NB4 (cell line): ENCODE measurements at places on chromosomes 5 and 9.

DNA sequence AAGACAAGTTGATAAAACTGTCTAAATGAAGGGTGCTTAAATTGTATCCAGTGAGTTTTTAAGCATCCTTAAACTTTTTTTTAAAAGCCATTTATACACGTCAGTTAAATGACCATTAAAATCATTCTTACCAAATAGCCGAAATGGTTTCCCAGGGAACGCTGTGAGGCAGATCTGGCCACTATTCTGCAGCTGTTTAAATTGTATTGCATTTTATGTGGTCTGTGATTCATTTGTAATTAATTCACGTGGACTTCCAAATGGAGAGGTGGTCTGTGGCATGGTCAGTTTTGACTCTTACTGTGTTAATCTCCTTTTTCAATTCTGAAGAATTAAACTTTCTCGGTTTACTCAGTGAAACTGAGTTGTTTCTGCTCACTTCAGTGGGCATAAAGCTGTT lies 113.7 kb upstream of the OTULINL start:
- DNase-seq, result no peak

- peak; percentile 20 for DNase-seq
Measured at GRCh38 chr9:93820667-93821306, 134.4 kb downstream of the BARX1 start.

- DNase-seq, result no peak
Measured at GRCh38 chr9:123431581-123431980, 75.6 kb downstream of the CRB2 start.

GRCh38 chr5:58746321-58746720 lies 163.4 kb downstream of the RAB3C start:
- DNase-seq, result no peak

DNA sequence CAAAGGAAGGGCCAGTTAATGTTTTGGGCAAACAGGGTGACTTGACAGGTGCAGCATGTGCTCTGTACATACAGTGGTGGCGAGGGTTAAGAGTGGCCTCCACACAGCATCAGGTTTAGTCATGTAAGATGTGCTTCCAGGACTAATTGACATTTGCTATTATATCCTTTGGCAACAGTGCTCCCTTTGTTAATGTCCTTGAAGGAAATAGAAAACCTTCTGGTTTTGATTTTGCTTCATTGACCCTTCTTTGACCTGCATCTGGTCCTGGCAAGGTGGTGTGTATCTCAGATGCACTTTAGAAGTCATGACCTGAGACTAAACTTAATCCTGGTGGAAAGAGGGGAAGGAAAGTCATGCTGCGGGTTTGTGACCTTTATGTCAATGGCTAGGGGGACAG lies 440.0 kb downstream of the ENC1 start:
- DNase-seq, result no peak

DNA sequence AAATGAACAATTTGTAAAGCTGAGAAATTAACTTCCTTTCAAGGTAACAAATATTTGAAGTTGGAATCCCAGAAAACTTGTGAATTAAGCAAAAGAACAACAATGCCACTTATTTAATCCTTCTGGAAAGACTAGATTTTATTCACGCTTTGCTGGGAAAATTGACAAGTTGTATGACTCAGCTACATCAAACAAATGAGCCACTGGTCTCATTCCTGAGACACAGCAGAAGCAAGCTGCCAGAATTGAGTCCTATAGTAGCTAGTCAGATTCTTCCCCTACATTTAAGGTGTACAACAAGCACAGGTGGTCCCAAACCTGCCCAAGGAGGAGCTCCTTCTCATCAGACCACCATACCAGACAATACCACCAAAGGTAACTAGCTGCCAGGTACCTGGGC lies 280.7 kb downstream of the SPOCK1 start:
- DNase-seq, result no peak

DNA sequence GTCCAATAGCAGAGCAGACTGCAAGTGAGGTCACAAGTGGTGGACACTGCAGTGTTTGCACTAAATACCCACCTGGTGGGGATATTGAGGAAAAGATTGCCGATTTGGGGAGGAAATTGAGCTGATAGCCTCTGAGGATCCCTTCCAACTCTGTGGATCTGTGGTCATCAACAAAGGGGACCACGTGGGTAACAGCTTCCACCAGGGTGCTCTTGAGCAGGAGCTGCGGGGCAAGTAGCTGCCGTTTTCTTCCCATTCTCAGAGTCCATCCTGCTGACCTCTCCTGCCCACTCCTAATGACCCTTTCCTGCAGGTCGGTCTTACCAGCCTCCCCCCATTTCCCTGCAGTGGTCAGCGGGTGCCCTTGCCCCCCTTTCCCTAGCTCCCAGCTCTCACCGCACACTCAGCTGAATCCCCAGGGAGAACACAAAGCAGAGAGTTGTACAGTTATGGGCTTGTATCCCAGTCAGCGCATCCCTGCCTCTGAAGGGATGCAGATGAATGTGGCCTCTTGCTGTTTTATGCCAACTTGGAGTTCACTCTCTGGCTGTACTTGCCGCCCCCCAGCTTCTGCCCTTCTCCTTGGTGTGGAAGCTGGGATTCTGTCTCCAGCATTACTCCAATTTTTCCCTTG lies 18.0 kb downstream of the DAPK1 start:
- no peak for DNase-seq

- DNase-seq, result peak; percentile 66
Measured at GRCh38 chr9:90044710-90045151, 439.9 kb downstream of the GADD45G start.

GRCh38 chr9:37920471-37921167 lies 16.7 kb upstream of the SLC25A51 start:
- peak; percentile 15 for DNase-seq

- DNase-seq, result no peak
Measured at GRCh38 chr5:144166696-144167095, 3.8 kb downstream of the YIPF5 start.

DNA sequence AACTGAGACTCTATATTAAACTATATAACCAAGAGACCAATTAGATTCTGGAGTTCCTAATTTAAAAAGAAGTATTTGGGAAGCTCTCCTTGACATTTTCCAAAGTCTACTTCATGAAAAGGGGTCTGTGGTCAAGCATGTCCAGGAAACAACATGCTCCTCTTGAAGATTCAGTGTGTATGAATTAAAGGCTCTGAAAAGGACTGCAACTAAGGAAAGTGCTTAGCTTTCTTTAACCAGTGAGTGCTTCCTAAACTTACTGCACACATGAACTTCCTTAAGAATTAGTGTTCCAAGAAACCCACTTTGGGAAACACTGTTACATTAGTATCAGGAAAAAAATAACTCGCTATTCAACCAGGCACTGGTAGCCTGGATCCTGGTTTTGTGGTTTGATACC lies 167.6 kb downstream of the MED27 start:
- no peak for DNase-seq

GRCh38 chr9:27395484-27395921 lies 98.6 kb upstream of the EQTN start:
- DNase-seq, result no peak

GRCh38 chr9:131282688-131283422 lies 6.5 kb upstream of the FAM78A start:
- no peak for DNase-seq

GRCh38 chr9:28651050-28651722 lies 1077.9 kb upstream of the C9orf72 start:
- DNase-seq, result no peak

DNA sequence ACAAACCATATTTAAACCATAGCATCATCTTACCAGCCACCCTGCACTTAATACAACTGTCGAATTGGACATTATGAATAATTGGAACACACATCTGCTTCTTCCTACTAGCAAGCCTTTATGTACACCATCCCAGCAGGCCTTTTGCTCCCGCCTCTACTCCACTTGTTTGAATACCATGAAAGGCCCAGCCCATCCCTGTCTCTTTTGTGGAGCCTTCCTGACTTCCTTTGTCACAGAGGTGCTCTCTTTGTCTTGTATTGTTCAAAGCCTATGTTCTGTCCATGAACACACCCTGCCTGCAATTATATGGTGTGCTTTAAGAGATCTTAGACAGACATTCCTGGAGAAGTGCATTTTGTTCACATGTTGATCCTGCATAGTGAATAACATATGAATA lies 465.7 kb downstream of the DIRAS2 start:
- no peak for DNase-seq

- DNase-seq, result no peak
Measured at GRCh38 chr9:26746357-26747072, 146.1 kb downstream of the CAAP1 start.

- DNase-seq, result peak; percentile 68
Measured at GRCh38 chr9:100216178-100216787, 117.2 kb downstream of the INVS start.

- DNase-seq, result no peak
Measured at GRCh38 chr5:122772446-122772845, 2.4 kb upstream of the SNX2 start.

- DNase-seq, result no peak
Measured at GRCh38 chr9:82519332-82519731, 530.8 kb downstream of the SPATA31D1 start.

GRCh38 chr9:72812559-72813111 lies 140.2 kb downstream of the ALDH1A1 start:
- DNase-seq, result no peak

DNA sequence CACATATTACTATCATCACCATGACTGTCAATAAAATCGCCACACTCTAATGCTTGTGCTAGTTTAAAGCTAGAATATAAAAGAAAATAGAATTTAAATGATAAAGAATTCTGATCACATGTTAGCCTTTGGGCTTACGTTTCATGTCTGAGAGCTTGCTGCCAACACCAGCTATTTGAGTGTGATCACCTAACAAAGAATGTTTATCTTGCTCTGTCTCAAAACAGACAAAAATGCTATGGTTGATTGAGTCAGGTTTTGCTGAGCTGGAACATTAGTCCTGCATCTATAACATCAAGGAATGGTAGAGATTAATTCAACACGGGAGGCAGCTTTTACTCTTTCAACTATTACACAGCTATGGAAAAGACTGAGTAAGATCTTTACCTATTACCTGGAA lies 50.7 kb downstream of the MSX2 start:
- DNase-seq, result no peak

- DNase-seq, result peak; percentile 66
Measured at GRCh38 chr5:14491015-14491915, 90.3 kb upstream of the OTULINL start.

DNA sequence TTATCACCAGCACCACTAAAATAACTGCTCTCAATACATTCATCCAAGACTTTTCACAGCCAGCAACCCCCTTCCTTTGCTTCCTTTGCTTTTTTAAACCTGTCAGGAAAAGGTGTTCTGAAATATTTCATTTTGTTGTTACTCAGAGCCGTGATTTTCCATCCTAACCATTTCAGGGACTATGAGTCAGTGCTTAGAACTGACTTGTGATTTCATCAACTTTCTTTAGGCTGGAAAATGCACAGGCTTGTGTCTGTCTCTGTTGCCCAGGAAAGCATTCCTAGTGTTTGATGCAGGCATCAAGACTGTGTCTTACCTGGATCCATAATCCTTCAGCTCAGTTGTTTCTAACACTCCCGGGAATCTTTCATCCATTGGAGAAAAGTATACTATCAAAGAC lies 805.6 kb downstream of the BRINP1 start:
- DNase-seq, result no peak

DNA sequence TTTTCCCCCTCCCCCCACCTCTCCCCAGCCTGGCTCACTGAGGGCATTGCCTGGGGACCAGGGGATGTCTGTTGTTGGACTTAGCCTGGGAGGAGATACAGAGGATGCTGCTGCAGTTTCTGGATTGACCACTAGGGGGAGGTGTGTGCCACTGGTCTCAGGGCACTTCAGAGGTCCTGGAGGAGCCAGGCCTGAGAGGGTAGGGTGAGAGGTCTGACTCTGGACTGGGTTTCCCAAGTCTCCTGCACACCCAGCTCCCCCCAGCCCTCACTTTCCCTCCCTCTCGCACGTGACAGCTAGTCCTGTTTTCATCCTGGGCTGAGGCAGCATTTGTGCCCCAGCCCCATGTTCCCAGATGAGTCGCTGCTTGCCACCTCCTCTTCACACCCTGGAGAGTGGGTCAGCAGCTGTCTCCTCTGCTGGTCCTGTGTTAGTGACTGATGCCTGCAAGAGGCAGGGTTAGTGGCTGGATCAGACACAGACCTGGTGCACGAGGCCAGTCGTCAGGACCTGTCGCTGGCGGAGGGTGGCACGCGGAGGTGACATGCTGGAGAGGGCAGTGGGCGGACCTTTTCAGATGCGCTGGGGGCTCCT lies 4.4 kb downstream of the IL3 start:
- peak; percentile 80 for DNase-seq

DNA sequence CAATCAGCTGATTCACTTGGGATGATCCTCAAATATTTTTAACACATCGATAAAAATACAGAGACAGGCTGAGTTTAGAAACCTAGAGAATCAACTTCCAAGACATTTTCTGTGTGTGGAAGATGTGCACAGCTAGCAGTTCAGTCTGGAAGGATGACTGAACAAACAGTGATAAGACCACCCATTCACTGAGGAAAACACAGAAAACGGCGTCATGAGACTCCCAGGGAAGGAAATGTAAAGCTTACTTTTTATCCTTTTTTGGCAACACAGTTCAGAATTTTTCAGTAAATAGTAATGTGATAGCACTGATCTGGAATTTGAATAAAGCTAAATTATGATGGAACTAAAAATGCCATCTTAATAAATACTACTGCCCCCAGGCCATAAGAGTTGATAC lies 277.6 kb downstream of the SEMA5A start:
- DNase-seq, result no peak

DNA sequence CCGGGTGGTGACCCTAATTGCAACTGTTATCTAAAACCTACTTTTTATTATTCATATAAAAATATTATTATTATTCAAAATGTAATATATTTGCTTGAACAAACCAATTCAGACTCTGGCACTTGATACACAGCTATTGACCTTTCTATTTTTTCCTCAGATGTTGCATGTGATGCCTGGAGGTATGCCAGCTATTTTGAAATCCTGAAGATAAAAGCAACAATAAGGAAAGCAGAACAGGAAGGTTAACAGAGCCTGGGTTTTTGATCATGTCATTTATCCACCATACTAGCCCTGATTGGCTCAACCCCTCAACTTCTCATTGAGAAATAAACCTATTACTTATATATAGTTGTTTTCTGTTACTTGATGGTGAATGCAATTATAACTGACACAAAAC lies 340.9 kb upstream of the KIF2A start:
- no peak for DNase-seq

- DNase-seq, result no peak
Measured at GRCh38 chr5:41794471-41794870, 75.8 kb downstream of the OXCT1 start.
